ENCODE measurements at places on chromosomes 12 and 14. TPM values are rescaled to one million over a fixed set of nuclear protein-coding genes. Genes with fewer than 3 reads are reported as not detected.
A peak's percentile ranks its signal among the peaks of the same experiment; 100 is the strongest.

DNA sequence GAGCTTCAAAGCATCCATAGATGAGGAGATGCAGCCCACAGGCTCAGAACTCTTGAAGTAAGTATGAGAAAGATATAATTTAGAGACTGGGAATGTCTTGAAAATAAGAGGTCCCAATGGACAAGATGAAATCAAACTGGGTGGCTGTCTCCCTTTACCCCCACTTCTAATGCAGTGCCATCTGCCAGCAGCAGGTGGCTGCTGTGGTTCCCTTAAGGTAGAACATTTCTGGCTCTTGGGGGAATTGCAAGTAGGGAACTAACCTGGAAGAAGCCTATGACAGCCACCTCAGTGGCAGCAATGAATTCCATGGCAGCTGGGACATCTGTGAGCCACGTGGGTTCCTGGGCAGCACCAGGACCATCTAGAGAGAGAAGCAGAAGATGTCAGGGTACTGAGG lies 648 bp downstream of the ERP27 start:
- no peaks in the 10 kb centered on the region for H3K36me3 ChIP-seq
- H3K4me3 ChIP-seq: no peak overlapping the region
- H3K4me1 ChIP-seq: no peaks in the 10 kb centered on the region
- H3K27me3 ChIP-seq: no peaks in the 10 kb centered on the region
- H3K27ac ChIP-seq: no peak overlapping the region

- no peaks in the 10 kb centered on the region for H3K27me3 ChIP-seq
- no peak overlapping the region for H3K4me3 ChIP-seq
- H3K36me3 ChIP-seq: no peaks in the 10 kb centered on the region
- DNase-seq: no peak
- no peaks in the 10 kb centered on the region for H3K4me1 ChIP-seq
- H3K27ac ChIP-seq: no peak overlapping the region
Measured at GRCh38 chr14:55198749-55199148, 7.4 kb upstream of the DLGAP5 start.

ANP32D gene
- total RNA-seq: not detected

DNA sequence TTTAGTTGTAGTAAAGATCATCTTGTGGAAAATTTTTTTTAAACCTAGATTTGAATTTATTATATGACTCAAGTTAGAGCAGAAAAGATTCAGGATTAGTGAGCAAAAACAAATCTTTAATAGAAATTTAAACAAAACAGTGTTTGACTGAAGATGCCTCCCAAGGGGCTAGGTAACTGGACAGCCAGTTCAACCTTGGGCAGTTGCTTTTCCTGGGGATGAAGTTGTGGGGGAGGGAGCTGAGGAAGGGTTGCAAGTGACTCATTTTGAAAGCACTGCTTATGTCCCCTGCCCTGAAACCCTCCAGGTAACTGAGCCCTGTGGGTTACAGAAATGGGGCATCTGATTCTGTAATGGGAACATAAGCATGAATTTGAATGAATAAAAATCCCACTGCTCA lies 13.1 kb downstream of the CFAP54 start:
- no peak overlapping the region for H3K4me3 ChIP-seq
- no peak overlapping the region for H3K27ac ChIP-seq
- no peak for DNase-seq
- no peaks in the 10 kb centered on the region for H3K27me3 ChIP-seq
- peaks cover 5% of the 10 kb centered on the region for H3K4me1 ChIP-seq

RIPK3 gene
- 15.8 TPM for total RNA-seq

- H3K4me1 ChIP-seq: no peaks in the 10 kb centered on the region
- H3K36me3 ChIP-seq: no peaks in the 10 kb centered on the region
- no peak overlapping the region for H3K27ac ChIP-seq
- no peak overlapping the region for H3K4me3 ChIP-seq
- H3K27me3 ChIP-seq: no peaks in the 10 kb centered on the region
Measured at GRCh38 chr14:85178864-85179263, 351.1 kb upstream of the FLRT2 start.

GRCh38 chr12:76226397-76226796 lies 121.8 kb downstream of the BBS10 start:
- no peak overlapping the region for H3K27ac ChIP-seq
- H3K27me3 ChIP-seq: no peaks in the 10 kb centered on the region
- no peaks in the 10 kb centered on the region for H3K4me1 ChIP-seq
- H3K4me3 ChIP-seq: no peak overlapping the region
- no peaks in the 10 kb centered on the region for H3K36me3 ChIP-seq

GRCh38 chr14:103854017-103854808 lies 6.8 kb upstream of the PPP1R13B start:
- no peaks in the 10 kb centered on the region for H3K4me1 ChIP-seq
- no peak overlapping the region for H3K4me3 ChIP-seq
- H3K27ac ChIP-seq: no peak overlapping the region
- H3K36me3 ChIP-seq: no peaks in the 10 kb centered on the region
- H3K27me3 ChIP-seq: no peaks in the 10 kb centered on the region

- H3K27ac ChIP-seq: no peak overlapping the region
- H3K4me1 ChIP-seq: no peaks in the 10 kb centered on the region
- H3K36me3 ChIP-seq: no peaks in the 10 kb centered on the region
- peaks cover 2% of the 10 kb centered on the region for H3K27me3 ChIP-seq
- H3K4me3 ChIP-seq: no peak overlapping the region
- DNase-seq: no peak
Measured at GRCh38 chr12:118645219-118645618, 268.9 kb downstream of the SUDS3 start.

DNA sequence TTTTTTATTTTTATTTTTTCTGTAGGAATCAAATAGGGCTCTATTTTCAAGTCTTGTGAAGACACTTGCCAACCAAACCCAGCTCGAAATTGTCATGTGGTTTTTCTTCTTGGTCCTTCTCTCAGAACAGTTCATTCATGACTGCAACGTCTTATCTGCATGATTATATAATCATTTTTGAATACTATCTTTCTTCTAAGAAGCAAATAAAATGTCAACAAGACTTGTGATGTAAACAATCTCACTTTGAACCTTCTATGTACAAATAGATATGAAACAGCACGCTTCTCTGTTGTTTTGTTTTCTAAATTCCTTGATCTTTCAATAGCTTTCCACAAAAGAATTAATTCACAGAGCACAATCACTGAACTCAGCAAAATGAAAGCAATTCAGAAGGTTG lies 320.7 kb downstream of the SOX5 start:
- H3K27me3 ChIP-seq: no peaks in the 10 kb centered on the region
- H3K4me3 ChIP-seq: no peak overlapping the region
- no peak overlapping the region for H3K27ac ChIP-seq

DNA sequence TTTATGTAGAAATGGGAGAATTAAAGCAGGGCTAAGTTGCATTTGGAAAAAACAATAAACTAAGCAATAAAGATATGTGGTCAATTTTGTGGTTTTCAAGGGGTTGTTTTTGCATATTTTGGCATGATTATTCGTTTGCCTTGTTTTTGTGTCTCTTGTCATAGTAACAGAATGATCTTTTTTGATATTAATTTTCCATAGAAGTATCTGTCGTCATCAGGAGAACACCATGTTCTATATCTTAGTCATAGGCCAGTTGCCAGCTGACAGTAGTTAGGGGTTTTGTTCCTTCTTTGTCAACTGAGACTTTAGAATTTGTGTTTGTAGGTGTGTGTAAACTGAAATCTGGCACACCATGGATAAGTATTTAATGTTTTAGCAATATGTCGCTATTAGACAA lies 1354.8 kb downstream of the LRFN5 start:
- H3K4me1 ChIP-seq: no peaks in the 10 kb centered on the region
- H3K36me3 ChIP-seq: no peaks in the 10 kb centered on the region
- no peak for DNase-seq
- H3K27me3 ChIP-seq: no peaks in the 10 kb centered on the region

BATF gene
- total RNA-seq: 2.6 TPM

GRCh38 chr14:28571636-28572035 lies 195.0 kb upstream of the FOXG1 start:
- no peaks in the 10 kb centered on the region for H3K4me1 ChIP-seq
- H3K36me3 ChIP-seq: no peaks in the 10 kb centered on the region
- H3K27ac ChIP-seq: no peak overlapping the region

DNA sequence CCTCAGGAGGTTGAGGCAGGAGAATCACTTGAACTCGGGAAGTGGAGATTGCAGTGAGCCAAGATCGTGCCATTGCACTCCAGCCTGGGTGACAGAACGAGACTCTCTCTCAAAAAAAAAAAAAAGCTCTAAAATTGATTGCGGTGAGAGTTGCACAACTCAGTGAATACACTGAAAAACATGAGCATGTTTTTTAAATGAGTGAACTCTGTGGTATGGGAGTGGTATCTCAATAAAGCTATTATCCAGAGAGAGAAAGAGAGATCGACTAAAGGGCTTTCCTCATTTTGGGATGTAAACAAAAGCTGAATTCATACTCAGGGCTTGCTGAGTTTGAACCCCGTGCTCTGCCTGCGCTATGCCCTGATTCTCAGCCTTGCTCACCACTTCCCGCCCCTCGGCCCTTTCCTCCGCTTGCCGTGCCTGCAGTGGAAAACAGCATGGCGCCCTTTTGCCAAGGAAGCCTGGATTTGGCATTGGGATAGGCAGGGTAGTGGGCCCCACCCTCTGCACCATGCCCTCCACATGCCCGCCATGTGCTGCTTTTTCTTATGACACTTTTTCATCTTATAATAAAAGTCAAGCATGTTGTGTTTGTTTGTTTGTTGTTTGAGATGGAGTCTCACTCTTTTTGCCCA lies 102.5 kb downstream of the LGMN start:
- H3K27ac ChIP-seq: peak overlapping the region; percentile 47
- H3K4me3 ChIP-seq: no peak overlapping the region
- DNase-seq: no peak
- no peaks in the 10 kb centered on the region for H3K36me3 ChIP-seq
- no peaks in the 10 kb centered on the region for H3K4me1 ChIP-seq

- no peak overlapping the region for H3K4me3 ChIP-seq
- no peaks in the 10 kb centered on the region for H3K36me3 ChIP-seq
- H3K27ac ChIP-seq: peak overlapping the region; percentile 42
- peaks cover 3% of the 10 kb centered on the region for H3K4me1 ChIP-seq
- no peaks in the 10 kb centered on the region for H3K27me3 ChIP-seq
- DNase-seq: no peak
Measured at GRCh38 chr12:50934981-50935807, 17.1 kb upstream of the HIGD1C start.

All from aorta (tissue), 5 donors.